ENCODE measurements at places on chromosomes 3 and 15.

DNA sequence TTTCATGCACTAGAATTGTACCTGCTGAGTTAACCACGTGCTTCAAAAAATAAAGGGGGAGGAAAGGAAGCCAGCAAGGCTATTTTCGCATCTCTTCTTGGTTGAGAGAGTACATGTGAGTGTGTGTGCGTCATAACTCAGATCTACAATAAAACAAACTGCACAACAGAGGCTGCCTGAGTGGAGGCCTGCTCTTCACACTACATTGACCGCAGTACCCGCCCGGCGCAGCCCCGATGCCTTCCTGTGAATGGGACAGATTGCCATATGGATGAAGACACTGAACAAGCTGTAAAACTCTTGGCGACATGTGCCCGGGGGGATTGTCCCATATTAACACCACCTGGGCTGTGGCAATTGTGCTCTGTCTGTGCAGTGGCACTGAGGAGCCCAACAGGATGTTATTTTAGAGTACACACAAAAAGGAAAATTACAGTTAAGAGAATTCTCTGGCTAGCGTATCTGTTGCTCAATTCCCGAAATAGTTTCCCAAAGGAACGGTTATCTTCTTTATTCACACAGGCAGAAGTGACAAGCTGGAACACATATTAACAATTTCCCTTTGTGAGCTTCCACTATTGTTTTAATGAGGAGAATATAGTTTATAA lies 551.5 kb downstream of the FOXP1 start:
- no peak for DNase-seq

DNA sequence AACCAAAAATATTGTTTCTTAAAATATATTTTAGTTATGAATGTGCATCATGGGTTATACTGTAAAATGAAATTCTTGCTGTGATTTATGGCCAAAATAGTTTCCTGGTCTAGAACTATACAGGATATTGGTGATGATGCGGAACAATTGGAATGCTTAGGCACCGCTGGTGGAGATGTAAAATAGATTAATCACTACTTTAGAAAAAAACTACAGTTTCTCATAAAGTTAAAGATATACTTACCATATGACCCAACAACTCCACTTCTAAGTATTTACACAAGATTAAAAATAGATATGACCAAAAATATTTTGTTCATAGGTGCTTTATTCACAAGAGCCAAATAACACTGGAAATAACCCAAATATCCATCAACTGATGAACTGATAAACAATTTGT lies 126.7 kb downstream of the TUSC7 start:
- no peak for DNase-seq

GRCh38 chr15:64813075-64813474 lies 12.4 kb downstream of the PIF1 start:
- no peak for DNase-seq

DNA sequence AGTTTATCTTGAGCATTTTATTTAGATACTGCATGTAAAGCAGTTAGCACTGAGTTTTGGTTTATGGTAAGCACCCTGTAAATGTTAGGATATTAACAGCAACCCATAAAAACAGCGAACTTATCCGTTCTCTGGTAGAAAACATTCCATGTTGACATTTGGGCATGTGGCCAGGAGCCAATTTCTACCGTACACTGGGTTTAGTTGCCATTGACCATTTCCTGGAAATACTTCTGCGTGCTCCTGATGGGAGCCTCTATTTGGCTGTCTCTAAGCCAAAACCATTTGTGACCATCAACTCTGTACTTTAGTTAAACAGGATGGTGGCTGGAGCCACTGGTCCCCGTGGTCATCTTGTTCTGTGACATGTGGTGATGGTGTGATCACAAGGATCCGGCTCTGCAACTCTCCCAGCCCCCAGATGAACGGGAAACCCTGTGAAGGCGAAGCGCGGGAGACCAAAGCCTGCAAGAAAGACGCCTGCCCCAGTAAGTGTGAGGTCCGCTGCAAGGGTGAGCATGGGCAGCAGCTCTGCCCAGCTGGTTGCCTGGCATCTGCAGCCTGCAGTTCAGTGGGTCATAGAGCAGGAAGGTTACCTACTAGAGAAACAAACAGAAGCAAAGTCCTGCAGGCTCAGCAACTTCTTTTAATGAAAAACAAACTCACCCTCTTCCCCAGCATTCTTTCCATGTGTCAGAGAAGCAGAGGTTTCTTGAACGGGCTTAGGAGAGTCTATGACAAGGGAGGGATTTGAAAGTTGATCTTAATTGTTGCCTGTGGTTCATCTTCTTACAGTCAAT lies 7.1 kb downstream of the THBS1 start:
- DNase-seq, result no peak

DNA sequence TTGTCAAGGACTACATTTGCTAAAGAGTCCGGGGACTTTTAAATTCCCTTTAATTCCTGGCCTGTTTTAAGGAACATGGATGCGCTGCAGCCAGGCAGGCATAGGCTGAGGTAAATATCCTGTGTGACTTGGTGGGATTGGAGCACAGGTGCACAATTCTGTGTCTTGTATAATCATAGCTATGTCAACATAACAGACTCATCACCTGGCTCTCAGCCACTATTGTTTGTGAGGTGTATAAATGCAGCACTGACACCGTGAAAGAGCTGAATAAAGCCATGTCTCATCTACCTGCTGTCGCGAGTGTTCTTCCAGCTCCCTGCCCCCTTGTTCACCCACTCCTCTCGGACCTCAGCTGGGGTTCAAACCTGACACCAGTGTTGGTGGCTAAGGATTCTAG lies 109.7 kb downstream of the MFSD1 start:
- DNase-seq, result no peak

DNA sequence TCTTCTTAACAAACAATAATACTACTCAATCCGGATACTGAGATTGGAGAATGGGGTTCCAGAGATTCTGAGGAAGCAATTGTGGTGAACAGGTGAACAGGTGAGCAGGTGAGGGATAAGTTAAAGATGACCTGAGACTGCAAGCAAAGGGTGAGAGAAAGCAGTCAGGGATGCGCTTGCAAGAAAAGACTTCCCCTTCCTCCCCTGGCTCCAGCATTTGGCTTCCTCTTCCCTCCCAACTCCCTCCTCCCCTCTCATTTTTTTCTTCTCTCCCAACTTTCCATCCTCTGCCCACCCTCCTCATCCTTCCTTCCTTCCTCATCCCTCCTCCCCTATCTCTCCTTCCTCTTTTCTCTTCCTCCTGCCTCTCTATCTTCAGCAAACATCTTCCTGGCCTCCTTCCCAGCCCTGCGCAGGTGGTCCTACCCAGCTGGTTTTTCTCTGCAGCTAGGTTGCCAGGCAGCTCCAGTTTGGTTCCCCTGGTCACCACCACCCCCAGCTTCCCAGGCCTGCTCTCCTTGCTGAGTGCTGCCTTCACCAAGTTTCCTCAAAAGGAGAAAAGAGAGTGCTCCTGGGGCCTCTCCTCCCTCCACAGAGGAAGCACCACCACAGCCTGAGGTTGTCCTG lies 10.4 kb upstream of the VIPR1 start:
- no peak for DNase-seq

GRCh38 chr3:6965881-6966280 lies 105.0 kb downstream of the GRM7 start:
- DNase-seq, result no peak

GRCh38 chr3:50256978-50257890 lies 11.7 kb upstream of the SEMA3B start:
- DNase-seq, result no peak
